ENCODE measurements at places on chromosomes 5 and 9.
A peak's percentile ranks its signal among the peaks of the same experiment; 100 is the strongest.

DNA sequence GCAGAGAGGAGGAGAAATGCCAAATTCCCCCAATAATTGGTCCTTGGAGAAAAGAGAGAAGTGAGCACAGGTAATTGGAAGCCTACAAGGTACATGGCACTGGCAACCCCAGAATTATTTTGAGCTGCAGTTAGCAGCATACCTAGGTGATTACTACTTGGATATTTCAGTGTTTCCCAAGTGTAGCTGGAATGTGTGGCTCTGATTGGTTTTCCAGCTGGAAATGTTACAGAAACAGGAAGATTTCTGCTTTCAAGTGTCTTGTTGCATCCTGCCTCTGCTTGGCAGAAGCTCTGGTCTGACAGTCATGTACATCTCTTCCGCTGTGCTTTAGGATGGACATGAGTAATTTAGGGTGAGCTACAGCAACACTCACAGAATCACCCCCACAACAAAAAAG, 262.1 kb downstream of the ENC1 start:
- no peak for DNase-seq

GRCh38 chr9:10928372-10928771, 315.6 kb upstream of the PTPRD start:
- no peak for DNase-seq

DNA sequence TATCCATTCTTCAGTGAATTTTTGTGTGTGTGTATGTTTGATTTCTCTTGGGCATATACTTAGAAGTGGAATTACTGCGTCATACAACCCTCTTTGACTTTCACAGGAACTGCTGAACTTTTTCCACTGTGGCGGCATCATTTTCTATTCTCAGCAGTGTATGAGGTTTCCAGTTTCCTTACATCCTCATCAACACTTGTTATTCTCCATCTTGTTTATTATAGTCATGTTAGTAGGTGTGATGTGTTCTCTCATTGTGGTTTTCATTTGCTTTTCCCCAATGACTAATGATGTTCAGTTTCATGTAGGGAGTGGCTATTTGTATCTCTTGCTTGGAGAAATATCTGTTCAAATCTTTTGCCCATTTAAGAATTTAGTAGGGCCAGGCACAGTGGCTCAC, 2.6 kb downstream of the ZNF79 start:
- no peak for DNase-seq

DNA sequence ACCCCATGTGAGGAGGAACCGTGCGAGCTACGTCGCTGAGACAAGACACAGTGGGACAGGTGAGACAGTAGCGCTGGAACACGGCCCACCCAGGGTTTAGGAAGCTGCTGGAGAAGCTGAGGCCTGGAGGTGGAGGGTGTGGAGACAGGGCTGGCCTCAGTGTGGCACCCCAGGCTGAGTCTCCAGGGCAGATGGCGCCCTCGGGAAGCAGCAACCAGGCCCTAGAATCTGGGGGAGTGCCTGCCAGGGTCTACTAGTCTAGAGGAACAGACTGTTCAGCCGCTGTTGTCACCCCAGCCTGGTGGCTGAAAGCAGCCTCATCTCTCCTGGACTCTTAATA, 4.6 kb upstream of the TERT start:
- DNase-seq: no peak

GRCh38 chr9:72262063-72262462, 102.9 kb downstream of the ZFAND5 start:
- no peak for DNase-seq

DNA sequence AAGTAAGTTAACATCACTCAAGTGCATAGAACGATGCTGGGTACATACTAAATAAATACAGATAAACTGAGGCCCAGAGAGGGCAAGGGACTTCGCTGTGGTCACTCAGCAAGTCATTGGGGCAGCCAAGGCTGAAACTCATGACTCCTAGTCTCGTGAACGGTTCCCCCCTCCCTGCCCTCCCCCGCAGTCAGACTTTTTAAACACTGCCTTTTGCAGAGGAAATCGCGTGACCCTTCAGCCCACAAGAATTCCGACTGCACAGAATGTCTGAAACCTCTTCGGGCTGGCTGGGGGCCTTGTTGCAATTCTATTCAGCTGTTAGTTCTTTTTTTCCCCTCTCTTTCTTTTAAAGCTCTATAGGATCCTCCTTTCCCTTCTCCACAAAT, 28.1 kb downstream of the NEK6 start:
- peak; percentile 95 for DNase-seq

DNA sequence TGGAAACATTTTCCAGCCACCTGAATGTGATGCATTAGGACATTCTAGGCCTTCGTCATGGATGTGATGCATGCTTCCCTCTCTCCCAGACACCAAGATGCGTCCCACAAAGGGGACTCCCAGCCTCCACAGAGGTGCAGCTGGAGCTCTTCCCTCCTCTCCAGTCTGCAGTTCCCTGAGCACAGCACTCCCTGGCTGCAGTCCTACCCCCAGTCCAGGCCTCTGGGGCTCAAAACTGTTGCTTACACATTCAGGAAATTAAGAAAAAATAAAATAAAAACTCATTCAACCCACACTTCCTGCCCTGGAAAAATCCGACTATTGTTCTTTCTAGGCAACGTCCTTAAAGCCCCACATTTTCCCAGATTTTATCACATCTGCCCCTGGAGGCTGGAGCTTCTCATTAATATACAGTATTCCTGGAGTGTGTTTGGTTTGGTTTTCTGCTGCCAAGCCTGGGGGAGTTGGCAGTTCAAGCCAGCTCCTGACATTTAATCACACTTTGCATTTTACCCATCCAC, 78.4 kb upstream of the ICE1 start:
- peak; percentile 81 for DNase-seq

DNA sequence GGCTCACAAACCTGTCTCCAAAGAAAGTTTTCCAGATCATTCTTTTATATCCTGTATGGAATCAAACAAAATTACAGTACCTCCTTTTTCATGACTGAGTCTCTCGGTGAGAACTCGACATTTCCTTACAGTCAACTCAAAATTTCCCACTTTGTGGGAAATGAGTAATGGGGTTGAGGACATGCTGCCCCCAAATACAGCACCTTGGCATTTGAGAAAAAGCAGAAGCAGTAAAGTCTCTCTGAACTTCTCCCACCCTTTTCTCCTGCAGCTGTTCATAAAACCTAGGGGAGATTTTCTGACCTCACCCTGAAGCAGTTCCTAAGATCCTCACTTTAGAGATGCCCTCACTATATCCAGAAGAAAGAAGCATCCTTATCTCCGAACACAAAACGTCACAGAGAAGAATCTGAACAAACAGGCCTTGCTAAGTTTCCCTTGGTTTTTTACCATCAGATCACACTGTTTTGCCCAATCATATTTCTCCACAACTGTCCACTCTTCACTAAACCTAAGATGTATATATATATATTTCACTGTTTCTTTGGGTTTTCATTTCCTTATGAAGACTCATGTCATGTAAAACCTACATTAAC, 96.1 kb upstream of the APC start:
- no peak for DNase-seq

GRCh38 chr5:5588887-5589826, 166.7 kb downstream of the ICE1 start:
- no peak for DNase-seq

DNA sequence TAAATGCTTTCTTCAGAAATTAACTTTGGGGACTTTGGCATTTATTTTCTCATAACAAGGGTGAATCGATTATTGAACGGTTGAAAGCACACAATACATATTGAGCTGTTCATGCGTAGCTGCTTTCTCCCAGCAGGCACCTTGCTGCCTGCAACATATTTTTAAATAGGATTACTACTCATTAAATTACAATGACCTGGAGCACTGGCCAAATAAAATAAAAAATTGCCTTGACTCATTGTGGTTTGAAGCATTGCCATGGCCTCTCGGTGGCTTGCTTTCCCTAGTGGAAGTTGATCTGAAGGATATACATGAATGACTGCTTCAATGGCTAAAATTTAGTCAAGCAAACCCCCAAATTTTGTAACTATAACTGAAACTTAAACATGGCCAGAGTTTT, 181.6 kb upstream of the NUDT12 start:
- DNase-seq: peak; percentile 22

DNA sequence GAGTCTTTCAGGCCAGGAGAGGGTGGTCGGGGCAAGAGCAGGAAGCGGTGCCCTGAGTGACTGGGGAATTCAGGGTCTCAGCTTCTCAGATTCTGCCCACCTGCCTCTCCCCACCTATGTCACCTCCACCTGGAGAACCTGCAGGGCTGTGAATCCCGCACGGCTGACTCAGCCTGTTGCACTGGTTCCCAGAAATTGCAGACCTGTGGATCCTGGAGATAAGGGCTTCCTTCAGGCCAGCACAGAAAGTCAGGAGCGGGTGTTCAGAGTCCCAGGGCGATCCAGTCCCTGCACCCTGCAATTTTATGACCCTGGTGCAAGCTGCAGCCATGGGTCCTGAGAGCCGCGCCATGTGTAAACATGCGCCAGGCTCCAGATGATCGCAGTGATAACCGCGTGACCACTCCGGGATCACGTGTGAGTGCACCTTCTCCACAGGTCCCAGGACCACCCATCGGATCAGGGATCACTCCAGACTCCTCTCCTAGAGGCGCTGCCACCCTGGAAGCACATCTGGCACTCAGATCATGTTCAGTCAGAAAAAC, 17.8 kb downstream of the IRX4 start:
- no peak for DNase-seq

GRCh38 chr5:135154961-135155360, 120.9 kb upstream of the PITX1 start:
- DNase-seq: no peak

DNA sequence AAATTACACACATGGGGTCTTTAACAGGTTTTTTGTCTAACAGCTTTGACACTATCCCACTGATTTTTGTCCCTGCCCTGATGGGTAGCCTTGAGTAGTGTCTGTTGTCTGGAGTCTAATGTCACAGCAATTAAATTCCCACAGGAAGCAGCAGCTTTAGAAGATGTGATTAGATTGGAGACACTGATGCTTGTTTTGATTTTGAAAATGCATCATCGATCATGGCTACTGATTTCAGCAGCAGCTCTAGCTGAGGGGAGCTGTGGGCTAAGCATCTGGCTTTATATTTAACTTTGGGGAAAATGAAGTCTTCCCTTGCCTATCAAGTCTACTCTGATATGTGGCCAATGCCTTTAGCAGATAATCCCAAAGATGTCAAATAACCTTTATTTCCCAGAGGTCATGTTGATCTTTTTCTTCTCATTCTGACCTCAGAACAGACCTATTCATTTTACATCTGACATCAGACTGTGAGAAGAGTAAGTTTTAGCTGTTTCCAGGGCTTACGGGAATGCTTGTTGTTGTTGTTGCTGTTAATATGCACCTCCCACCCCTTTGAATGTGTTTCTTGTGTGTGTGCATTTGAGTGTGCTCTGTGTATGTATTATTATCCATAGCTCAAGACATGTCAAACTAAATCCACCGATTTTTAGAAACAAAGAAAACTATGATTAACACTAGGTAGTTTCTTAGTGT, 704.9 kb upstream of the NUDT12 start:
- DNase-seq: no peak

DNA sequence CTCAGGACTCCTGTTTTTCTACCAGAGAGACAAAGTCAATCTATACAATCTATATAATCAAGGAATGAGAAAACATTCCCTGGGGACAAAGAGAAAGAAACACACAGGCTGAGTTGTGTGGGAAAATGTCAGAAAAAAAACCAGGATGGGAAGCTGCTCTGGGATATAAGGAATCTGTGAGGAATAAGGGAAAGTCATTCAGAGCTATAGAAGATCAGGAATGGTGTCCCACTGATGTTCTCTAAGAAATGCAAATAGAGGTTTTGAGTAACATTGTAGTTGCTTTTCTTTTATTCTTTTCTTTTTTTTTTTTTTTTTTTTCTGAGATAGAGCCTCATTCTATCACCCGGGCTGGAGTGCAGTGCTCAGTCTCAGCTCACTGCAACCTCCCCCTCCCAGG, 605.9 kb upstream of the KLF4 start:
- DNase-seq: no peak

GRCh38 chr9:127194881-127195713, 69.5 kb upstream of the GARNL3 start:
- peak; percentile 85 for DNase-seq

GRCh38 chr5:77876862-77877502, 100.8 kb upstream of the TBCA start:
- DNase-seq: no peak

DNA sequence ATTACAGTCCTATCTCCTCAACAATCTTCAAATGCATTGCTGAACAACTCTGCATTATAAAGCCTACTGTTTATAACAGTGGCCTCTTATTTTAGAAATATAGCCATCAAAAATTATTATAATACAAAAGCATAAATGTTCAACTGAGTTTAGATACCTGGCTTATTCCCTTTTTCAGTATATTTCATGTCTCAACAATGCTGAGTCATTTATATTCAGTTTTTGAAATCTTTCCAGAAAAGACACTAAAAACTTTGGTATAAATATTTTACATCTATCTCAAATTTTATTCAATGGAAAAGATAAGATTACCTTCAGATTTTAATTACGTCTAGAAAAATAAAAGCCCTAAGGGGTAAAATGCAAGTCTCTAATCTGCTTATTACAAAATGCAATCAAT, 37.9 kb downstream of the LURAP1L start:
- DNase-seq: no peak

- no peak for DNase-seq
Observed at GRCh38 chr9:114134827-114135396, 20.4 kb upstream of the COL27A1 start.

- DNase-seq: no peak
Observed at GRCh38 chr5:11230890-11231289, 469.9 kb upstream of the DAP start.

DNA sequence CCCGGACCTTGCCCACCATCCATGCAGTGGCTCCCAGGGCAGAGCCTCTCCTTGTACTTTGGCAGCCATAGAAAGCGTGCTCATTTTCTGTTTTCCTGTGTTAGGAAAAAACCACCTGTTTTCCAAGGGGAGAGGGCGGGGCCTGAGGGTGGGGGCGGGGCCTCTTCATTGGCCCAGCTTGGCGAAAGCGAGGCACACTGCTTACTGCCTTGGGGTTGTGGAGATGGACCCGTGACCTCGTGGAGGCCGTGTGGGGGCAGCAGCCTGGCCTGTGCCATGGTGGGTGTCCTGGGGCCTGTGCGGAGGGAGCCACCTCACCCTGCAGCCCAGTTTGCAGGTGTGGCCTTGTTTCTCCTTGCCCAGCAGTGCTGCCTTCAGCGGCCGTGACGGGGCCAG, 4.4 kb upstream of the TOR4A start:
- no peak for DNase-seq

- no peak for DNase-seq
Observed at GRCh38 chr5:171714851-171715250, 70.8 kb upstream of the SMIM23 start.

- no peak for DNase-seq
Observed at GRCh38 chr9:99633265-99633664, 188.4 kb upstream of the NR4A3 start.
